A549 treated with RU486 at 1 μM for 4 hours (cell line): ENCODE measurements at places on chromosomes 3 and 15. TPM values are rescaled to one million over a fixed set of nuclear protein-coding genes. Genes with fewer than 3 reads are reported as not detected.

MST1R gene
- total RNA-seq: 5.3 to 8.5 TPM (median 7.4 TPM) in 5 replicates

REC114 gene
- not detected in 5 replicates for total RNA-seq

LRIG1 gene
- total RNA-seq: 3.9 to 4.9 TPM (median 4.7 TPM) in 5 replicates

LDHAL6B gene
- not detected in 5 replicates for total RNA-seq

ISL2 gene
- total RNA-seq: 2.8 to 4.7 TPM (median 4.0 TPM) in 5 replicates

HIGD2B gene
- total RNA-seq: not detected in 5 replicates
